ENCODE measurements at places on chromosomes 4 and X.

- DNase-seq = no peak
Observed at GRCh38 chr4:39820186-39820585, 122.2 kb downstream of the UBE2K start.

GRCh38 chr4:77194366-77194765, 37.4 kb downstream of the CCNG2 start:
- DNase-seq = no peak

GRCh38 chr4:85676050-85676425, 201.1 kb downstream of the ARHGAP24 start:
- no peak for DNase-seq

- DNase-seq = no peak
Observed at GRCh38 chr4:110091434-110092140, 106.8 kb downstream of the ELOVL6 start.

GRCh38 chr4:7880683-7881082, 59.0 kb downstream of the AFAP1 start:
- DNase-seq = no peak

GRCh38 chrX:150306002-150306401, 57.1 kb upstream of the MAMLD1 start:
- DNase-seq = no peak

GRCh38 chr4:5888222-5889001, 4.5 kb downstream of the CRMP1 start:
- DNase-seq = no peak

DNA sequence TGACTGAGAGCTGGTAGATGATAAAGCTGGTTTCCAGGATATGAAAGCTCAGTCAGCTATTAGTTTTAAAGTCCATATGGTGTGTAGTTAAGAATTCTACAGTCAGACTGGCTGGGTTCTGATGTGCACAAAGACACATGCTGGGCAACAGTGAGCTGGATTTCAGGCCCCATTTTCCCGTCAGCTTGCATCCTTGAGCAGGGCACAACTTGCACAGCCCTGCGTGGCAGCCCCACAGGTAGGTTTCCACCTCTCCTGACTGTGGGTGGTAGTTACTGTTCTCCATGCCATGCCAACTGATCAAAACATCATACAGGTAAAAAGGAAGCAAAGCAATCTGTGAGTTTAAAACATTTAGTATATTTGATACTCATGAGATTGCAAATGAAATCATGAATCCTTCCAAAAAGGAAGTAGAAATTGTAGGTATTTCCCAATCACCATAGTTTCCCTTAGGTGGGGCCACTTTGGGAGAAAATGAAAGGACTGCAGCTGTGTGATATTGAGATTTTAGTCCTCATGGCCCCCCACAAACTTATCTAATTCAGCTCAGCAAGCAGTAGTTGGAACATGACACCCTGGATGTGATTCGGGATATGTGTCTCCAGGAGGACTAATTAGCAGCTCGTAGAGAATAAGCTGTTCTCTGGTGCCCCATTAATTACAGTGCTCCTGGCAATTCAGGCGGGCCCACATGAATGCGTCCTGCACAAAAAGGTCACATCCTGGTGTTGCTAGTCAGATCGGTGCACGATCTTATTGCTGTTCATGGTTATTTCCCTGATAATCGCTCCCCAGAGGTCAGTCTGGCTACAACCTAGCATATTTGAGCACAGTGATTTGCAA, 42.4 kb upstream of the NOCT start:
- DNase-seq = no peak

DNA sequence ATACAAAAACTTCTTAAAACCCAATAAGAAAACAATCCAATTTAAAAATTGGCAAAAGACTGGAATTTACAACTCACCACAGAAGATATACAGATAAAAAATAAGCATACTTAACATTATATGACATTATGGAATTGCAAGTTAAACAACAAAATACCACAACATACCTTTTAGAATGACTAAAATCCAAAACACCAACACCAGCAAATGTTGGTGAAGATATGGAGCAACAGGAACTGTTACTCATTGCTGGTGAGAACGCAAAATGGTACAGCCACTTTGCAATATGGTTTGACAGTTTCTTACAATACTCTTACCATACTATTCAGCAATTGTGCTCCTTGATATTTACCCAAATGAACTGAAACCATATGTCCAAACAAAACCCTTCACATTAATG, 112.4 kb downstream of the ADGRL3 start:
- no peak for DNase-seq

DNA sequence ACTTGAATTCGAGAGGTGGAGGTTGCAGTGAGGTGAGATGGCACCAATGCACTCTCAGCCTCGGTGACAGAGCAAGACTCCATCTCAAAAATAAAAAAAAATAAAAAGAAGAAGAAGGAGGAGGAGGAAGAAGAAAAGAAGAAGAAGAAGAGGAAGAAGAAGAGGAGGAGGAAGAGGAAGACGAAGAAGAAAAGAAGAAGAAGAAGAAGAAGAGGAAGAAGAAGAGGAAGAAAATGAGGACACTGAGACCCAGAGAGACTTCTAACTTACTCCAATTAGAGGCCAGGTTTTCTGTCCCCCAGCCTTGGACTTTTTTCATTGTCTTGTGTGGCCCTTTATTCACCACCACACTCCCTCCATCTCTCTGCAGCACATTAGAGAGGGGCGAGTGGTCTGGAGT, 70.7 kb downstream of the ATG4A start:
- DNase-seq = no peak

Measured in stimulated activated CD8-positive, alpha-beta memory T cell treated with anti-CD3 and anti-CD28 coated beads, Interleukin-4, amount 100 ng/mL, for 4 hours (primary cell).